ENCODE measurements at places on chromosomes 6 and 20.

- DNase-seq, result no peak
These were observed 27.9 kb downstream of the GSS start for GRCh38 chr20:34927736-34928135.

DNA sequence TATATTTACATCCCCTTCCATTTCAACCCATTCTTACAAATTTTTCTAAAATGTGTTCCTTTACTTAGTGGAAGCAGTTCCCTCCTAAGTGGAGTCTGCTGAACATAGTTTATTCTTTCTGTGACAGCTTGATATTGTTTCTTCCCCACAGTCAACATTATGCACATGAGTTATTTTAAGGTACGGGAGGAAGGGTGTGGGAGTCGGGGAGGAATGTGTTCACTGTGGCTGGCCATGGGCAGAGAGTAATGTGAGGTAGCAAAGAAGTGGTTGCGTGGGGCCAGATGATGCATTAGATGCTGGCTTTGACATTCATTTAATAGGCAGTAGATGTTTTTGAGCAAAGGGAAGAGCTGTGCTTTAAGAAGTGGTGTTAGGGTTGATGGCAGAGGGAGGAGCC lies 98.5 kb downstream of the ARMC2 start:
- DNase-seq, result peak; percentile 45

DNA sequence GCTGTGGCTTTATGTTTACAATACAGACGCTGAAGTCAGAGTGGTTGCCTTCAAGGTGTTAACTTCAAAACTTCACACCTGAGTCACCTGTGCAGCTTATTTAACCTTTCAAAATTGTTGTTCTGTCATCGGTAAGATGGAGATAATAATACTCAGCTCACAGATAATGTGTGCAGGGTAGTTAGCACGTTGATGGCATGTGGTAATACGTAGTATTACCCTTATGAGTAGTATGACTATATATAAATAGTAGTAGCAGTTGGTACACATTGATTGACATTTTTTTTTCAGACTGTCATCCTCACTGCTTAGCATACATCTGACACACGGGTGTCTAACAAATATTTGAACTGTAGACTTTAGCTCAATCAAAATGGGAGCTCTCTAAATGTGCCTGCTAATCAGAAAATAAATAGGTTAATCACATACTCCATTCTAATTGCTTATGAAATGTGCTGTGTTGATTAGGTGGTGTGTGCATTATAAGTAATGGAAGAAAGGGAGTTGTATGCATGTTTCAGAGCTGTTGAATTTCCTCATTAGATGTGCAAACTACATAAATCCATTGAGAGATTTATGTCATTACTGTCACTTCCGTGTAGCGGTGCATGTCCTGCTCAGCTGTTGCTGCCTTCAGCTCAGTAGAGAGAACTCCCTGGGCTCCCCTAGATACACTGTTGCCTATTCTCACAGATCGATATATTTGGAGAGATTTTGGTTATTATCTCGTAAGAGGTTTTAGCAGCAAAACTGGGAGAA lies 11.2 kb upstream of the MROH8 start:
- no peak for DNase-seq

DNA sequence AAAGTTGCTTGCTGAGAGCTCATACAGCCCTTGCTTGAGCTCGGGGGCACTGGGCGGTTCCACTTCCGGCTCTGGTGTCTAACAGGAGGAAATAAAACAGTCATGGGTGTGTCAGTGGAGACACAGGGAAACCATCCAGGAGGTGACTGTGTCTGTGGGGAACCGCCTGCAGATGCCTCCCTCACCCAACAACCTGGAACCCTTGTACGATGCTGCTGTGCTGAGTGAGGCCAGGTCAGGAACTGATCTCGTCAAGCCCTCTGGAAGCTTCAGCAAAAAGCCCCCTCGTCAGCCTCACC lies 15.5 kb downstream of the TXNDC5 start:
- DNase-seq, result no peak

- DNase-seq, result peak; percentile 27
These were observed 93.4 kb downstream of the ANKS1A start for GRCh38 chr6:34982424-34982852.

DNA sequence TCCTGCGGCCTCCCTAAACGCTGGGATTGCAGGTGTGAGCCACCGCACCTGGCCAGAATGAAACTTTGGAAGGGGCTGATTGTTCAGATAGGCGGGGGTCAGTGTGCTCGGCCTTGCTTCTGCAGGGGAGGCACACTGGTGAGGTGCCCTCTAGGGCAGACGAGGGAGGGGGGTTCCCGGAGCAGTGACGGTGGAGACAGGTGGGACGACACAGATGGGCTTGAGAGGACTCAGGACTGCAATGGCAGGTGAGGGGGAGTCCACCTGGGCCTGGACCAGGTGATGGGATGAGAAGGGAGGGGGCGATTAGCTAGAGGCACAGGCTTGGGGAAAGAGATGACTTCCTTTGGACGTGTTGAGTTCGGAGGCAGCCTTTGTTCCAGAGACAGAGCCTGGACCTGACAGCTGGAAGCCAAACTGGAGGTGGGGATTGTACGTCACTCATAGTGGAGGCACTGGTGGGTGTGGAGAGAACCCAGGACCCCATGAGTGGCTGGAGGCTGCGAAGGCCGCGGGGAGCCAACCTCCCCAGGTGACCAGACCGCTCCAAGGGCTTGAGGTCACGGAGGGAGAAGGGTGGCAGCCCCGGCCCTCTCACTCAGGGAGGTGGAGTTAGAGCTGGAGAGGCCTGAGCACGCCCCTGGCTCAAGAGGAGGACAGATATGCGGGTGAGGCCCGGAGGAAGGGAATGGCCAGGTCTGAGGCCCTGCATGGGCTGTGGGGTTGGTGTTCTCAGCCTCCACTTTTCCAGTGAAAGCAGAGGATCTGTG lies 10.5 kb upstream of the MAP1LC3A start:
- no peak for DNase-seq

- DNase-seq, result no peak
These were observed 47.5 kb upstream of the CDH22 start for GRCh38 chr20:46355778-46356177.

GRCh38 chr20:37627767-37628130 lies 66.1 kb upstream of the CTNNBL1 start:
- DNase-seq, result no peak

DNA sequence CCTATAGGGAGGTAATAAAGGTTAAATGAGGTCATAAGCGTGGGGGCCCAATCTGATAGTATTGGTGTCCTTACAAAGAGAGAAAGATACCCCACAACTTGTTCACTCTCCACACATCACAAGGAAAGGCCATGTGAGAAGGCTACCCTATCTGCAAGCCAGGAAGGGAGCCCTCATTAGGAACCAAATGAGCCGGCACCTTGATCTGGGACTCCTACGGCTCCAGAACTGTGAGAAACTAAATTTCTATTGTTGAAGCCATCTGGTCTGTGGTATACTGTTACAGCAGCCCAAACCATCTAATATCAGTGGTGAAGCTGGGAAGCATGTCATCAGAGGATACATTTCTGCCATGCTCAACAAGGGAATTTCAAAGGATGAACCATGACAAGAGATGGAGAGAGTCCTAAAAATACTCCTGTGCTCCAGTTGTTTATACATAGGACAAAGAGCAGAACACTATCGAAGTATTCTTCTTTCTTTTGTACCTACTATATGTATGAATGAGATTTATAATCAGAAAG lies 10.4 kb downstream of the COX7A2 start:
- DNase-seq, result no peak
